ENCODE measurements at places on chromosomes 4 and X. TPM values are rescaled to one million over a fixed set of nuclear protein-coding genes. Genes with fewer than 3 reads are reported as not detected.

- peak; percentile 87 for DNase-seq
- peak within 1 kb of the TSS; percentile 51 for H3K4me3 ChIP-seq
- H3K27ac ChIP-seq, result peak within 1 kb of the TSS; percentile 74
- peaks cover 12% of the 10 kb centered on the region for H3K4me1 ChIP-seq
- no peaks in the 10 kb centered on the region for H3K36me3 ChIP-seq
Measured at GRCh38 chr4:56681158-56681852, at the start of gene HOPX. HOPX (minus strand) TSS chr4:56681296; CDS start chr4:56657816, 23,480 bp downstream.

DNA sequence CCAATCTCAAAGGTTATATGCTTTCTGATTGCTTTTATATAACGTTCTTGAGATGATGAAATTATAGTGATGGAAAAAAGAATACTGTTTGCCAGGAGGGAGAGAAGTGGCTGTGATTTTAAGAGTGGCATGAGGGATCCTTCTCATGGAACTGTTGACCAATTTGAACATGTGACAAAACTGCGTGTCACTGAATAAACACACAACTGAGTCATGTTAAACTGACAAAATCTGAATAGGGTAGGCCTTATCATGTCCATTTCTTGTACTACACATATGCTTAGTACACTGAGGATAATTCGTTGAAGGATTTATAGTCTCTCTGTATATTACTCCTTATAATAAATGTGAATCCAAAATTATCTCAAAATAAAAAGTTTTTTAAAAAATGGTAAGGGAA, 22.2 kb upstream of the HSPA4L start:
- no peaks in the 10 kb centered on the region for H3K27me3 ChIP-seq
- no peak for DNase-seq

DNA sequence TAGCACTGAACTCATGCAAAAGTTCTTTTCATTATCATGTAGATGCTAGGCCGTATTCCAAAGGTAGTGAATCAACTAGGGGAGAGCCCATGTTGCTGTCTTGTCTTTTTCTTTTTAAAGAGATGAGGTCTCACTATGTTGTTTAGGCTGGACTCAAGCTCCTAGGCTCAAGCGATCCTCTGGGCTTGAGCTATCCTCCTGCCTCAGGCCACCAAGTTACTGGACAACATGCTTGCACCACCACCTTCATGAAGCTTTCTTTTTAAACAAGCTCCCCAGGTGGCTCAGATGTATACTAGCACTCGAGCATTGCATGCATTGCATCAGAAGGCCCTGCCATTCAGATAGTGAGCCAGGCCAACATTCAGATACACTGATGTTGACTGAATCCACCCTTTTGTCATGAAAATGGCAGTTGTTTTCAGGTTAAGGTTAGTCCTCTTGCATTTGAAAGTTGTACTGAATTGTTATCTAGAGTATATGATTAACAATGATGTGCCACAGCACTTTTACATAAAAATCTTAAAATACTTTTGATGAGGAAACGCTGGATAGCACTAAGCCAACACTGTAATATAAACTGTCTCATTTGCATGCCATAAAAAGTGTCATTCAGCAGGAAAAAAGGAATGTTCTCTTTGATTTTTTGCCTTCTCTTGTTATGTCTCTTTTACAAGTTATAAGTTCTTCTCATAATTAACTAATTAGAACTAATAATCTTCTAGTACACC, 76.7 kb downstream of the FNIP2 start:
- no peak overlapping the region for H3K4me3 ChIP-seq
- peaks cover 3% of the 10 kb centered on the region for H3K4me1 ChIP-seq
- H3K27me3 ChIP-seq, result no peaks in the 10 kb centered on the region
- DNase-seq, result no peak

DNA sequence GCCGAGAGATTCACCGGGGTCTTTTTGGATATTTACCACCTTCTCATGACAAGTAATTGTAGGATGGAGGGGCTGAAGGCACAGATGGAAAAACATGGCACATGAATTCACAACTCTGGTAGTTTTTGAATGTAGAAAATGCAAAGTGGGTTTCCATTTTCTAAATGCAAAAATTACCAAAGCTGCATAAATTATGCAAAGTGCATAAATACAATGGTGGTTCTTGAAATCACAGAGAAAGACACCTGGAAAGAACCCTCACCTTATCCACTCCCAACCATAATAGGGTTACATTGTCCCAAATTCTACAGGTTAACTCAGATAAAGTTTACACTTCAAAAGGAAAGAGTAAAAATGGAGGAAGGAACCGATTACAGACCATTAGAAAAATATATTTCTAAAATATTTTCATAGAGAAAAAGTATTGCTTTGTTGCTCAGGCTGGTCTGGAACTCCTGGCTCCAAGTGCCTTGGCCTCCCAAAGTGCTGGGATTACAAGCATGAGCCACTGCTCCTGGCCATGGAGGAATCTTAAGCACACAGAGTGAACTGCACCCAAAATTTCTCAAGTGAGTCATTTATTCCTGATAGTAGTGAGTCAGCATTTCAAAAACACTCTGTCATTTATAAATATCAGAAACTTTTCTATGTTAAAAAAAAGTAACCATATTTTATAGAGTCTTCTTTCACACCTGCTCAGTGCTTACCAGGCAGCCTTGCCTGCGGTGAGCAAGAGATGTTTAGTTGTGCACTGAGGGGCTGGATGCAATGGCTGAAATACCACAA, 101.4 kb downstream of the FIP1L1 start:
- no peak overlapping the region for H3K27ac ChIP-seq
- DNase-seq, result no peak
- H3K36me3 ChIP-seq, result no peaks in the 10 kb centered on the region

GRCh38 chr4:182022909-182023308, 220.3 kb upstream of the TENM3 start:
- no peaks in the 10 kb centered on the region for H3K4me1 ChIP-seq
- no peaks in the 10 kb centered on the region for H3K36me3 ChIP-seq
- no peak overlapping the region for H3K4me3 ChIP-seq
- H3K27ac ChIP-seq, result no peak overlapping the region
- H3K27me3 ChIP-seq, result no peaks in the 10 kb centered on the region

GRCh38 chrX:78104447-78105176, 564 bp downstream of the PGK1 start:
- H3K27me3 ChIP-seq, result no peaks in the 10 kb centered on the region
- H3K36me3 ChIP-seq, result no peaks in the 10 kb centered on the region
- H3K4me1 ChIP-seq, result peaks cover 41% of the 10 kb centered on the region
- DNase-seq, result peak; percentile 78

GRCh38 chr4:1410491-1411325, 4.5 kb upstream of the NKX1-1 start:
- no peaks in the 10 kb centered on the region for H3K4me1 ChIP-seq
- H3K27me3 ChIP-seq, result peaks cover 94% of the 10 kb centered on the region
- H3K36me3 ChIP-seq, result no peaks in the 10 kb centered on the region

DNA sequence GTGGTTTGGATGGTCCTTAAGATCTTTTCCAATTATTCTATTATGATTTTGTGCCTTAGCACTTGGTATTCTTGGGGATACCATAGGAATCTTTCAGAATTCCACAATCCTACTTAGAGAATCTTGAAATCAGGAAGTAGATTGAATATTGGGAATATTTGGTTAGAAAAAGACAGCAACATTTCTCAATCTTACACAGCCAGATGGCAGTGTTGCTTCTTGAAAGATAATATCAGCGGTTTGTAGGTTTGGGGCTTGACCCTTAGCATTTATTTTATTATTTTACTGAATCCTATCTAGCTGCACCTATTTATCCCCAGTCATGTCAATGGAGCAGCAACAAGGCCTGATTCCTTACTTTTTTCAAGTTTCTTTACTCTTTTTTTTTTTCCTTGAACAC, 28.6 kb downstream of the MAGEB1 start:
- no peaks in the 10 kb centered on the region for H3K27me3 ChIP-seq
- H3K4me1 ChIP-seq, result no peaks in the 10 kb centered on the region
- H3K4me3 ChIP-seq, result no peak overlapping the region
- DNase-seq, result no peak
- H3K27ac ChIP-seq, result no peak overlapping the region
- no peaks in the 10 kb centered on the region for H3K36me3 ChIP-seq

DNA sequence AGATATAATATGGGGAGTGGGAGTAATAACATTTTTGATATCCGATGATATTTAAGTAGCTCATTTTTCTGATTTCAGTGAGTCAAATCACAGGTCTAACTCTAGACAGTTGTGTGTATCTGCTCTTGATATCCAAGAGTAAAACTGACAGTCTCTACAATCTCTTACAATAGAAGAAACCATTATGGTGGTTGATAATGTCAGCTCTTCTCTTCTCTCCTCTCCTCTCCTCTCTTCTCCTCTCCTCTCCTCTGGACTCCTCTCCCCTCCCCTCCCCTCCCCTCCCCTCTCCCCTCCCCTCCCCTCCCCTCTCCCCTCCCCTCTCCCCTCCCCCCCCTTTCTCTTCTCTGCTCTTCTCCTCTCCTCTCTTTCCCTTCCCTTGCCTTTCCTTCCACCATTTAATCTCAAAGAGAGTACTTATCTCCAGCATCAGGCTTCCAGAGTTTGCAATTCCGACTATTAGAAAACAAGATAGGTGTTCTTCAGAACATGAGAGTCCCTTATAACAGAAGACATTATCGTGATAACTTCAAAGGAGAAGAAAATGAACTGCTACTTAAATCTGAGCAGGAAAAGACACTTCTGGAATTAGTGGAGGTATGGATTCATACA, 6.2 kb downstream of the TDO2 start:
- DNase-seq, result no peak
- no peaks in the 10 kb centered on the region for H3K27me3 ChIP-seq
- H3K36me3 ChIP-seq, result no peaks in the 10 kb centered on the region
- H3K4me3 ChIP-seq, result no peak overlapping the region

GRCh38 chrX:621705-622503, 8.7 kb upstream of the SHOX start:
- H3K4me3 ChIP-seq, result no peak overlapping the region
- no peaks in the 10 kb centered on the region for H3K36me3 ChIP-seq
- peaks cover 38% of the 10 kb centered on the region for H3K27me3 ChIP-seq
- DNase-seq, result no peak
- no peaks in the 10 kb centered on the region for H3K4me1 ChIP-seq
- no peak overlapping the region for H3K27ac ChIP-seq

DNA sequence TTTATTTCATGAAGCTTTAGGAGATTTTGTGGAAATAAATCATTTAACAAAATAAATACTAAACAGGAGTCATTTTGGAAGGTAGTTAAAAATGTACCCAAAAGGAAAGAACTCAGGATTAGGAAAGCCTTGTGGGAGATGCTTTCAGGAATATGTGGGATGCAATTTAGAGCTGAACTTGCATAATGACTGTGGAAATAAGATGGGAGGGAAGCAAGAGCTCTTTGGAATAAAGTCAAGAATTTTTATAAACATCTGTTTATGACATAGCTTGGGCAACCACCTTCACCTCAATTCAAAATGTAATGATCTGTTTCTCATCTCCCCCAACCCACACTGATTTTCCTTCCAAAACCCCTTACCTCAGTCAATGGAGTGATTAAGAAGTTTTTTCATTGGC, 623.8 kb downstream of the FAT4 start:
- no peaks in the 10 kb centered on the region for H3K4me1 ChIP-seq
- H3K4me3 ChIP-seq, result no peak overlapping the region
- no peaks in the 10 kb centered on the region for H3K36me3 ChIP-seq
- H3K27me3 ChIP-seq, result no peaks in the 10 kb centered on the region
- DNase-seq, result no peak

GRCh38 chr4:36854554-36854953, 390.0 kb upstream of the NWD2 start:
- H3K4me1 ChIP-seq, result no peaks in the 10 kb centered on the region
- H3K27ac ChIP-seq, result no peak overlapping the region
- no peaks in the 10 kb centered on the region for H3K27me3 ChIP-seq
- no peak overlapping the region for H3K4me3 ChIP-seq
- no peaks in the 10 kb centered on the region for H3K36me3 ChIP-seq
- no peak for DNase-seq

DNA sequence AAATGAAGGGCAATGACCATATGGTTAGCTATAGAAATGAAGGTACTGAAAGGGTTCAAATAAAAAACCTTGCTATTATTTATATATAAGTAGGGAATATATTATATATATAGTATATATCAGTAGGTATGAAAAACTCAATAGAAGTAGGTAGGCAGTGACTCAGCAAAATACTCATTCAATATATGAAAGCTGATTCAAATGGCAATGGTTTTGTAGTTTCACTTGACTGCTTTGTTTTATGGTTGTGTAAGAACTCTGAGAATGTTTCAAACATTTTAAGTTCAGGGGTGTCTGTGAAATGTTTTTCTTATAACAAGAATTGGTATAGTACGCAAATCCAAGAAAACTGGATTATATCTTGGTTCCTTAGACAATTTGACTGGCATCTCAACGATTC, 4.1 kb downstream of the ZNF280C start:
- H3K4me1 ChIP-seq, result peaks cover 7% of the 10 kb centered on the region
- no peaks in the 10 kb centered on the region for H3K36me3 ChIP-seq
- no peak overlapping the region for H3K27ac ChIP-seq
- no peaks in the 10 kb centered on the region for H3K27me3 ChIP-seq
- H3K4me3 ChIP-seq, result no peak overlapping the region
- no peak for DNase-seq

- no peaks in the 10 kb centered on the region for H3K27me3 ChIP-seq
- H3K4me1 ChIP-seq, result no peaks in the 10 kb centered on the region
- H3K36me3 ChIP-seq, result no peaks in the 10 kb centered on the region
- no peak overlapping the region for H3K4me3 ChIP-seq
Measured at GRCh38 chrX:133922390-133922771, 63.0 kb downstream of the GPC3 start.

DNA sequence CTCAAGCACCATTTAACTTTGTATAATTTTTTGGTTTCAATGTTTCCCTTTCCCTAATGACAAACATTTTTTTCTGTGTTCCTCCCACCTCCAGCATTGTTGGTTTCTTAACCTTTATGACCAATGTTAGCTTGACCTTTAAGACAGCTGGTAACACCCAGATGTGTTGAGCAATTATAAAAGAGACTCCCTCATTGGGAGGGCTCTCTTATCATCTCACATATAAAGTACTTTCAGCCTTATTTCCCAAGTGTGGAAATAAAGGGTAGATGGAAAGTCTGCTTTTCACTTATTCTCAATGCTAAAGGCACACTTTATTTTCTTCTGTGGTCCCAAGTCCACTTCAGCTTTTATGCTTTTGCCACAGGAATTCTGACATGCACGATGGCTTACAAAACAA, 1420.4 kb downstream of the RAPGEF2 start:
- H3K4me3 ChIP-seq, result no peak overlapping the region
- no peaks in the 10 kb centered on the region for H3K27me3 ChIP-seq
- H3K27ac ChIP-seq, result no peak overlapping the region
- H3K36me3 ChIP-seq, result no peaks in the 10 kb centered on the region
- DNase-seq, result no peak

DNA sequence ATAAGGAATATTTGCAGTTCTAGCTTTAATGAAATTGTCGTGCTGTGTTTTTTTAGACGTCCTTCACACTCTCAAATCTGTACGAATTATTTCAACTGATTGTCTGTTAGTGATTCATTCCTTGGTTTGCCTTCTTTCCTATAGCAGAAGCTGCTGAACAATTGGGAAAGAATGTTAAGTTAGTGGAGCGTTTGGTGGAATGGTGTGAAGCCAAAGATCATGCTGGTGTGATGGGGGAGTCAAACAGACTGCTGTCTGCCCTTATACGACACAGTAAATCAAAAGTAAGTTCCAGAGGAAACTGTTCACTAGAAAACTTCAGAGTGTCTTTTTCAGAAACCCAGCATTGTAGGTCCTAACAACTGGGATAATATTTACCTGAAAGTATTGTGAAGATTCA, 159.9 kb downstream of the RAP1GDS1 start:
- no peaks in the 10 kb centered on the region for H3K27me3 ChIP-seq
- peaks cover 48% of the 10 kb centered on the region for H3K36me3 ChIP-seq
- H3K4me3 ChIP-seq, result no peak overlapping the region
- no peaks in the 10 kb centered on the region for H3K4me1 ChIP-seq
- no peak overlapping the region for H3K27ac ChIP-seq
- no peak for DNase-seq

- H3K4me1 ChIP-seq, result no peaks in the 10 kb centered on the region
- H3K36me3 ChIP-seq, result no peaks in the 10 kb centered on the region
- H3K4me3 ChIP-seq, result no peak overlapping the region
- no peaks in the 10 kb centered on the region for H3K27me3 ChIP-seq
Measured at GRCh38 chrX:40807384-40807783, 72.0 kb upstream of the MED14 start.

Gene CNKSR2
- 4.6 TPM for total RNA-seq

Gene ZIC3
- not detected for total RNA-seq

Gene ERCC6L
- total RNA-seq, result 0.24 TPM

Gene IBSP
- not detected for total RNA-seq
